ENCODE measurements at places on chromosomes 2 and 18.

DNA sequence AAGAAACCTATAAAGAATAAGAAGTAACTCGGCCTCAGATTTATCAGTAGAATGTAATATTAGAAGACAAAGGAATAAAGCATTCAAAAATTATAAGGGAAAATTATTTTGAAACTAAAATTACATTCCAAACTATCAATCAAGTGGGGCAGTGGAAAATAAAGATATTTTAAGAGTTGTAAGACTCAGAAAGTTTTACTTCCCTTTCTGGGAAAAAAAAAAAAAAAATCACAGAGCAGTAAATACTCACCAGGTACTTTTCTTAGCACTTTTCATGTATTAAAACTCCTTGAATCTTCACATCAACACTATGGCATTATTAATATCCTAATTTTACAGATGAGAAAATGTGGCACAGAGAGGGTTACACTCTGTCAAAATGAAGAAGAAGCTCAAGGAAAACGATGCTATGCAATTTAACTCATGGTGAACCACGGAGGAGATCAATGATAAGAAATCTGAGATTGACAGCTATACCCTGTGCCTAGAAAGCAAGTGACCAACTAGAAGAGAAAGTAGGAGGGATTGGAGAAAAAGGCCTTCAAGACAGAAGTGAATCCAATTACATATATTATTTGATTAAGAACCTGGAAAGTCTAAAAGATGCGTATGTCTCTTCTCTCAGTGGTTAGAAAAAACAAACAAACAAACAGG lies 238.9 kb upstream of the ID2 start:
- DNase-seq: no peak

DNA sequence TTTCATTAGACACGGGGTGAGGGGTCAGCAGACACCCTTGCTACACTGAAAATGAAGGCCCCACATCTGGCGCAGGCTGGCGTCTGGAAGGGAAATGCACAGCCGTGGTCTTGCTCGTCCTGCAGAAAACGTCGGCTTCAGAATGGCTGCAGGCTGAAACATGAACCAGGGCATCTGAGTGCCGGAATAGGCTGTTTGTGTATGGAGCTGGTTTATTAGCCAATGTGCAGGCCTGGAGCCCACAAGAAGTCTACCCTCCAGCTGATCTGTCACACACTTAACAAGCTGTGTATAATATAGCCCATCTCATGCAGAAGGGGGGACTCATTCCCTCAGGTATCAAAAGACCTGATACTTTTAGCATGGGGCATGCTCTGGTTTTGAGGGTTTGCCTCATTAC lies 153.4 kb upstream of the SOX11 start:
- DNase-seq: no peak

DNA sequence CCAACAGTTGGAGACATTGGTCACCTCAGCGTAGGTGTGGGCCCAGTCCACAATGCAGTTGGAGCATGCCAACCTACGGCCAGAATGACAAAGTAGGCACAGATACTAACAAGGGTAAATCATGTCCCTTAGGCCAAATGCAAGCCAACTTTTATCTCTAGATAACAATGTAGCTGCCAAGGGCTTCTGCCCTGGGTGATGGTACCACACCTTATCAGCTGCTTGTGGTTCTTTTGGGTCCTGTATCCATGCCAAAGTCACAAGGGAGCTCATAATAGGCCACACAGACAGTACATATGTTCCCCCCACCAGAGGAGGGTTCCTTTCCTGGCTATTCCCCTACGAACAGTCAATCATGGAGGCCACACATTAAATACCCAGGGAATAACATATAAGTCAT lies 19.1 kb downstream of the PHOSPHO2 start:
- no peak for DNase-seq

- no peak for DNase-seq
Measured at GRCh38 chr2:168212866-168213265, 34.5 kb downstream of the STK39 start.

- DNase-seq: no peak
Measured at GRCh38 chr2:47666332-47666731, 116.6 kb upstream of the MSH6 start.

GRCh38 chr2:122737429-122738077 lies 982.1 kb downstream of the TSN start:
- DNase-seq: no peak

- DNase-seq: no peak
Measured at GRCh38 chr18:14074187-14074586, 58.0 kb downstream of the ZNF519 start.

DNA sequence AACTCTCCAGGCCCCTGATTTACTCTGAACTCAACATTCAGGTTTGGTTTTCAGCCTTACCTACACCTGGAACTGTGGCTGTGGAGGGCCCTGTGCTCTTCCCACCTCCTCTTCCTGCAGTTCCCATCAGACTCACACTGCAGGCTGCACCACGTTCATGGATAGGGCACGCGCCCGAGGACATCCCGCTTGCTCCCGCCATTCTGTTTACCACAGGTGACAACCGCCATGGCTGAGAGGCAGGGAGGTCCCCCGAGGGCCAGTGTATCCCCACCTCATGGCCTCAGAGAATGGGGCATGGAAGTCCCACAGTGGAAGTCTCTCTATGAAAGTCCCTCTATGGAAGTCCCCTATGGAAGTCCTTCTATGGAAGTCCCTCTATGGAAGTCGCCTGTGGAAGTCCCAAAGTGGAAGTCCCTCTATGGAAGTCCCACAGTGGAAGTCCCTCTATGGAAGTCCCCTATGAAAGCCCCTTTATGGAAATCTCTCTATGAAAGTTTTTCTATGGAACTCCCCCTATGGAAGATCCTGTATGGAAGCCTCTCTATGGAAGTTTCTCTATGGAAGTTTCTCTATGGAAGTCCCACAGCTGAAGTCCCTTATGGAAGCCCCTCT lies 358.4 kb upstream of the SALL3 start:
- no peak for DNase-seq

DNA sequence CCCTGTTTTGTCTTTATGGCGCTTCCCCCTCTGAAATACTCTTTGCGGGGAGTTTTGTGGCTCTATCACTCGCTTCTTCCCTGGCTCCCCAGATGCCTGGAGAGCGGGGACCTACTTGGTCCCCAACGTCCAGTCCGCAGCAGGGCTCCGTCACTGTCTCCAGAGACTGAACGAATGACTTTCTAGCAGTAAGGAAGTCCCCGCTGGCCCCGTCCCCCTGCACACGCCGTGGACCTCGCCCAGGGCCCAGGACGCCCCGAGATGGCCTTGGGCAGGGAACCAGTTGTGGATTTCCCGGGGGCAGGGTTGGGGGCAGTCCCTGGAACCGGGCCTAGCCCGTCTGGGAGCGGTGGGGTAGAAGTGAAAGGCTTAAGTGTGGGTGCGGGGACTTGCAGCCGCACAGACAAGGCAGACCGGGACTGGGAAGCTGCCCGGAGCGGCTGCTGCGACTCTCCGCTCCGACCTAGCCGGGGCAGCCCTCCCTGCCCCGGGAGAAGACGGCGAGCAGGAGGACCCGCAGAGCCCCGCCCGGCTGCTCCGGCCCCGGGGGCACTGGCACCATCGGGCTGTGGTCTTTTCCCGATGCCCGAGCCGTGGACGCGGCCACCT lies 821 bp upstream of the EPHA4 start:
- DNase-seq: no peak

DNA sequence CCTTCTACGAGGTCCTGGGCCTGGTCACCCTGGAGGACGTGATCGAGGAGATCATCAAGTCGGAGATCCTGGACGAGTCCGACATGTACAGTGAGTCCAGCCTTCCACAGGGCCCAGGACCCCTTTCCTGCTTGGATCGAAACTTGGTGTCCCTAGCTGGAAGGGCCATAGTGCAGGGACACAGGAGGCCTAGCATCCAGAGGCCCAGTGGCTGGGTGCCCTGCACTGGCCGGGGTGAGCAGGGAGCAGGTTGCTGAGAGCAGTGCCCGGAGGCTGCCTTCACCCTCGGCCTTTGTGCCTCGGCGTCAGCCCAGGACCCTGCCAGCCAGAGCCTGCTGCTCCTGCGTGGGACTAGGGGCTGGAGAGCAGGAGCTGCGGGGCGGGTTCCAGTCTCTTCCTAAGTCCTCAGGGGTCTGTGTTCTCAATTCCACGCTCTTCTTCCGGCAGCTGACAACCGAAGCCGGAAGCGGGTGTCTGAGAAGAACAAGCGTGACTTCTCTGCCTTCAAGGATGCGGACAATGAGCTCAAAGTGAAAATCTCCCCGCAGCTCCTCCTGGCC lies 18.9 kb upstream of the CNNM3 start:
- DNase-seq: no peak

GRCh38 chr2:223947711-223948205 lies 2.6 kb upstream of the WDFY1 start:
- DNase-seq: no peak

GRCh38 chr18:73366713-73367112 lies 498.9 kb upstream of the NETO1 start:
- DNase-seq: no peak

GRCh38 chr2:98903064-98903355 lies 33.0 kb downstream of the CRACDL start:
- no peak for DNase-seq

DNA sequence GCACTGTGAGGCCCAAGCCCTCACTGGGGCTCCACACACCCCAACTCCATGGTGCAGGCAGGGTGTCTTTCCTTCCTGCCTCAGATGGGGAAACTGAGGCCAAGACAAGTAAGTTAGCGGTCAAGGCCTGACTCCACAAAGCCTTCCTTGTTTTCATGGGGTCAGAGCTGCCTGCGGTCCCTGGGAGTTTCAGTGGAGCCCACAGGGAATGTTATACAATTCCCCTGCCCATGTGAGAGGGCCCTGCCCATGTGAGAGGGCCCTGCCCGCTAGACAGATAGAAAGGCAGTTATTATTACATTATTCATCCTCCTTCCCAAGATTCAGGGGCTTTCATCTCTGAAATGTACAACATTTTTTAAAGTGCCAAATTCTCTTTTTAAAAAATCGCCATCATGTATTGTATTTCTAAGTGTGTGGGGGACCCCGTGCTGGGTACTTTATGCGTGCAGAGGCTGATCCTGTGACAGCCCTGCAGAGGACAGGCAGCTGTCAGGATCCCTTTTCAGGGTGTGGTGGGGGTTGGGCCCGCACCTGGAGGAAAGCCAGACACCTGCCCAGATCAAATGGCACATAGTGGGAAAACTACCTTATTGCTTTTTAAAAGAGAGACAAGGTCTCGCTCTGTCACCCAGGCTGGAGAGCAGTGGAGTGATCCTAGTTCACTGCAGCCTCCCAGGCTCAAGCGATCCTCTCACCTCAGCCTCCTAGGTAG lies 23.4 kb downstream of the FBLN7 start:
- no peak for DNase-seq

- no peak for DNase-seq
Measured at GRCh38 chr2:175036582-175037018, 31.4 kb upstream of the CHN1 start.

DNA sequence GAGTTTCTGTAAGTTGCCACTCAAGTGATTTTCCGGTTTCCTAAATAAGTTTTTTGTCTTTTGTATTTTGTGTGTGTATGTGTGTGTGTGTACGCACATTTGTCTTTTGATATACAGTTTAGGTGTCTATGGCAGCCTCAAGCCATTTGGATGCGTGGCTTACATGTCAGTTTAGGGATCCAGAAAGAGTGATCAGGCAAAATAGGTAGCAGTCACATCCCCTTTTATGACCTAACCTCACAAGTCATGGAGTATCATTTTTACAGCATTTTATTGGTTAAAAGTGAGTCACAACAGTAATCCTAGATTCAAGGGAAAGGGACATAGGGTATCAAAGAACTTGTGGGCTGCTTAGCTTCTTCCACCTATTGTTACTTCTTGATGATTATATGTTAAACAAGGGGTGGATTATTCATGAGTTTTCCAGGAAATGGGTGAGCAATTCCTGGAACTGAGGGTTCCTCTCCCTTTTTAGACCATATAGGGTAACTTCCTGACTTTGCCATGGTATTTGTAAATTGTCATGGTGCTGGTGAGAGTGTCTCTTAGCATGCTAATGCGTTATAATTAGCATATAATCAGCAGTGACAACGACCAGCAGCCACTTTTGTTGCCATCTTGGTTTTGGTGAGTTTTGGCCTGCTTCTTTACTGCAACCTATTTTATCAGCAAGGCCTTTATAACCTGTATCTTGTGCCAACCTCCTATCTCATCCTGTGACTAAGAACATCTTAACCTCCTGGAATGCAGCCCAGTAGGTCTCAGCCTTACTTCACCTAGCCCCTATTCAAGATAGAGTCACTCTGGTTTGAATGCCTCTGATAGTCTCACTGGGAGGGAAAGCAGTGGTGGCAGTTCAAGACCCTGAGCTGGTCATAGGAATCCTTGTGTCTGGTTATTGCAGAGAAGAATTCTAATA lies 8.6 kb upstream of the SOCS6 start:
- DNase-seq: no peak

- DNase-seq: no peak
Measured at GRCh38 chr2:122764014-122764413, 1008.6 kb downstream of the TSN start.

DNA sequence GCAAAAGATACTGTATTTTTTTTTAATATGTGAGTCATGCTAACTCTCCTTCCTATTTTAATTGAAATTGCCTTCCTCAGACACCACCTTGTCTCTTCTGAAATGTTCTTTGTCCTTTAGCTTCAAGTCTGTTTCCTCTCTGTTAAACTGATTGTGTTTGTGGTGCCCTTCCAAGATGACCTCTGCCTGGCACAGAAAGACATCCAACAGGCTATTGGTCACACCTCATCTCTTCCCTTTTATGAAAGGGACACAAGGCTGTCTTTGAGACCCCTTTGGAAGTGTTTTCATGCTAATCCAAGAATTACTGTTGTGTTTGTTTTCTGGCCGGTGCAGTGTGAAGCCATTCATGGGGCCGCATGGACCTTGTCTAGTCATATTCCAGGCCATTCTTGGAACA lies 94.0 kb upstream of the PIK3C3 start:
- no peak for DNase-seq

DNA sequence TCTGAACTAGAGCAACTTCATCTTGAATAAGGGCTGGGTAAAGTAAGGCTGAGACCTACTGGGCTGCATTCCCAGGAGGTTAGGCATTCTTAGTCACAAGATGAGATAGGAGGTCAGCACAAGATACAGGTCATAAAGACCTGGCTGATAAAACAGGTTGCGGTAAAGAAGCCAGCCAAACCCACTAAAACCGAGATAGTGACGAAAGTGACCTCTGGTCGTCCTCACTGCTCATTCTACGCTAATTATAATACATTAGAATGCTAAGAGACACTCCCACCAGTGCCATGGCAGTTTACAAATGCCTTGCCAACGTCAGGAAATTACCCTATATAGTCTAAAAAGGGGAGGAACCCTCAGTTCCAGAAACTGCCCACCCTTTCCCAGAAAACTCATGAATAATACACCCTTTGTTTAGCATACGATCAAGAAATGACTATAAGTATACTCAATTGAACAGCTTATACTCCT lies 109.1 kb downstream of the FIGN start:
- DNase-seq: no peak
